Aorta (tissue), 5 donors: ENCODE measurements at places on chromosomes 6 and 20. TPM values are rescaled to one million over a fixed set of nuclear protein-coding genes. Genes with fewer than 3 reads are reported as not detected.
A peak's percentile ranks its signal among the peaks of the same experiment; 100 is the strongest.

The SLCO4A1 gene
- polyA plus RNA-seq, result 4.1 TPM

The PSMA7 gene
- 259 TPM for polyA plus RNA-seq

The CLDN20 gene
- not detected for polyA plus RNA-seq

The ATP9A gene
- polyA plus RNA-seq, result 10.6 TPM

The CLPSL2 gene
- not detected for polyA plus RNA-seq

The TINAG gene
- not detected for polyA plus RNA-seq

The FAM184A gene
- polyA plus RNA-seq, result 1.1 TPM

The SYCP2L gene
- polyA plus RNA-seq, result 0.95 TPM

The CST1 gene
- not detected for polyA plus RNA-seq

The ENTPD6 gene
- 111 TPM for polyA plus RNA-seq

The TAF4 gene
- polyA plus RNA-seq, result 2.5 TPM

The EFCAB8 gene
- polyA plus RNA-seq, result not detected

The SLC22A16 gene
- polyA plus RNA-seq, result not detected

DNA sequence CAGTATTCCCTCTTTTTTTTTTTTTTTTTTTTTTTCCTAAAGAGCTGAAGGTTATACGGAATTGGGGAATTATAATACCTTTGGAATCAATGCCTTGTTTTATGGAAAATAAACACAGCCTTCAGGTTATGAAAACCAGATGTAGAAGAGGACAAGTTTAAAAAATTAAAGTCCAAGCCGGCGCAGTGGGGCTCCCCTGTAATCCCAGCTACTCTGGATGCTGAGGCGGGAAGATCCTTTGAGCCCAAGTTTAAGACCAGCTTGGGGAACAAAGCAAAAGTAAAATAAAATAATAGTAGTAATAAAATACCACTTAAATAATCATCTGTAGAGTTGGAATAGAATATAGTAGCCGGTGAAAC, 57.3 kb downstream of the TRIM38 start:
- no peaks in the 10 kb centered on the region for H3K36me3 ChIP-seq
- no peak for DNase-seq
- H3K4me3 ChIP-seq, result no peak overlapping the region
- no peaks in the 10 kb centered on the region for H3K4me1 ChIP-seq
- no peak overlapping the region for H3K27ac ChIP-seq

GRCh38 chr6:23446469-23446967, 679.5 kb upstream of the NRSN1 start:
- DNase-seq, result no peak
- no peaks in the 10 kb centered on the region for H3K4me1 ChIP-seq
- no peak overlapping the region for H3K4me3 ChIP-seq
- no peaks in the 10 kb centered on the region for H3K27me3 ChIP-seq

DNA sequence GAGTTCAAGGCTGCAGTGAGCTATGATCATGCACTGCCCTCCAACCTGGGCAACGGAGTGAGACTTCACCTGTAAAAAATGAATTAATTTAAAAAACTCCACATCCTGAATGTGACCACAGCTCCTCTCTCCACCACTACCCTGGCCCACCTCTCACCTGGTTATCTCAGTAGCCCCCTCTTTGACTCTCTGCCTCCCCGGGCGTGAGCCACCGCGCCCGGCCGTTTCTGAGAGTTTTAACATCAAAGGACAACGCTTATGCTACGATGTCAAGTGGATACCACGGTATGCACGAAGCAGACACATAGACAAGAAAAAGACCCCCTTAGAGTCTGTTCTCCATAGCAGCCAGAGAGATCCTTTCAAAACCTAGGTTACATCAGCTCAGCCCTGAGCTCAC, 48.7 kb downstream of the FGD2 start:
- H3K27ac ChIP-seq, result no peak overlapping the region
- DNase-seq, result no peak
- no peaks in the 10 kb centered on the region for H3K27me3 ChIP-seq
- H3K4me1 ChIP-seq, result no peaks in the 10 kb centered on the region

GRCh38 chr6:100693249-100693927, 187.7 kb downstream of the ASCC3 start:
- H3K4me1 ChIP-seq, result no peaks in the 10 kb centered on the region
- no peaks in the 10 kb centered on the region for H3K27me3 ChIP-seq
- no peak for DNase-seq
- no peak overlapping the region for H3K27ac ChIP-seq
- H3K36me3 ChIP-seq, result no peaks in the 10 kb centered on the region

- H3K36me3 ChIP-seq, result no peaks in the 10 kb centered on the region
- H3K27ac ChIP-seq, result no peak overlapping the region
- no peak for DNase-seq
- no peaks in the 10 kb centered on the region for H3K4me1 ChIP-seq
- H3K27me3 ChIP-seq, result no peaks in the 10 kb centered on the region
- no peak overlapping the region for H3K4me3 ChIP-seq
Measured at GRCh38 chr6:126905917-126906316, 212.6 kb upstream of the RSPO3 start.

- DNase-seq, result no peak
- no peak overlapping the region for H3K4me3 ChIP-seq
- H3K27me3 ChIP-seq, result no peaks in the 10 kb centered on the region
- H3K4me1 ChIP-seq, result no peaks in the 10 kb centered on the region
- no peak overlapping the region for H3K27ac ChIP-seq
Measured at GRCh38 chr6:167324111-167324510, 775 bp upstream of the TTLL2 start.

GRCh38 chr6:138543657-138544056, 44.4 kb upstream of the NHSL1 start:
- H3K4me3 ChIP-seq, result no peak overlapping the region
- no peak for DNase-seq
- H3K36me3 ChIP-seq, result no peaks in the 10 kb centered on the region
- no peaks in the 10 kb centered on the region for H3K4me1 ChIP-seq

- H3K4me3 ChIP-seq, result no peak overlapping the region
Measured at GRCh38 chr20:20603339-20603990, 109.0 kb downstream of the RALGAPA2 start.

GRCh38 chr6:167272696-167273379, 18.3 kb upstream of the UNC93A start:
- no peaks in the 10 kb centered on the region for H3K4me1 ChIP-seq
- no peaks in the 10 kb centered on the region for H3K27me3 ChIP-seq
- no peak for DNase-seq
- no peak overlapping the region for H3K4me3 ChIP-seq
- H3K27ac ChIP-seq, result no peak overlapping the region

DNA sequence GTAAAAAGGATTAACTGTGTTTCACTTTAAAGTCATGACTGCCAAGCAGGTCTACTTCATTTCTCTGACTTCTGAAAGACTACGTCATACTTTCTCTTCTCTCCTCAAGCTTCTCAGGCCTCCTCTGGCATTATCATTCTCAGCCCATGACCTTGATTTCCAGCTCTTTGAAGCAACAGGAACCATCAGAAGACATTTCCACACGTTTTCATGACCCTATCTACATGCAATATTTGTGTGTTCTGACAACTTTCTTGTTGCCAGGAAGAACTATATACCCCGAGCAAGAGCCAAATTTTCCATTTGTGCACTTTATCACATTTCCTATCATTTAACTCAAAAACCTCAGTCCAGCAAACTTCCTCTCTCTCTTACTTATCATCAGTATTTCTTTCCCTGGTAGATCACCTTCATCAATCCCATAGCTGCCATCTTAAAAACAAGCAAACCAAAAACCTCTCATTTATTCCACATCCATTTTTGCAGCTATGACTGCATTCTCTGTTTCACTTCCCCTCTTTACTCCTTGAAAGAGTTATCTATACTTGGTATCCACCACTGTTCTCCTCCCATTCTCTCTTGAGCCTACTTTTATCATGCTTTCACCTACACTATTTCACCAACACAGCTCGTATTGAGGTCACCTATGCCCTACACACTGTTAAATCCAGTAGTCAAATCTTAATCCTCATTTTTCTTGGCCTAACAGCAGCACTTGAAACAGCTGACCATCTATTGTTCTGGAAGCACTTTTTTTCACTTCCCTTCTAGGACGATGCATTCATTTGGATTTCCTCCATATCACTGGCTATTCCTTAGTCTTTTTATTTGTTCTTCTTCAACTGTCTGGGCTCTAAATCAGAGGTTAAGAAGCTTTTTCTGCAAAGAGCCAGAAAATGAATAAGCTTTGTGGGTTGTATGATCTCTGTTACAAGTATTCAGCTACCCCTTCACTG, 47.1 kb downstream of the STX7 start:
- H3K4me1 ChIP-seq, result no peaks in the 10 kb centered on the region
- H3K27ac ChIP-seq, result no peak overlapping the region
- peaks cover 8% of the 10 kb centered on the region for H3K36me3 ChIP-seq
- no peak overlapping the region for H3K4me3 ChIP-seq

DNA sequence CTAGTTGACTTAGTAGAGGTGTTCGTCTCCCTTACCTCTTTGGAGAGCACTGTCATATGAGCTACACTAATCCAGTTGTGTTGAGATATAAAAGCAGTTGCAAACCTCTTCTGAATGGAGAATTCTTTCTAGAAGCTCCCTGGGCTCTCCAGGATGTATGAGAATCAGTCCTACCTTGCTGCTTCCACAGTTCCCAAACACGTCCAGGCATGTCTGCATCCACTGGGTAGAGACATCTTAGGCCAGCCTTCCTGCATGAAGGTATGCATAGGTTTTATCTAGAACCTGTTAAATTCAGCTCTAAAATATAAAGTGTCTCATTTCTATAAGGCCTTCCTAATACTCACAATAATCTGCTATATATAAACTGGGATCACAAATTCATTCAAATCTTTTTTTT, 297.7 kb downstream of the CDC5L start:
- H3K27me3 ChIP-seq, result no peaks in the 10 kb centered on the region
- H3K27ac ChIP-seq, result no peak overlapping the region
- no peak overlapping the region for H3K4me3 ChIP-seq
- DNase-seq, result no peak

DNA sequence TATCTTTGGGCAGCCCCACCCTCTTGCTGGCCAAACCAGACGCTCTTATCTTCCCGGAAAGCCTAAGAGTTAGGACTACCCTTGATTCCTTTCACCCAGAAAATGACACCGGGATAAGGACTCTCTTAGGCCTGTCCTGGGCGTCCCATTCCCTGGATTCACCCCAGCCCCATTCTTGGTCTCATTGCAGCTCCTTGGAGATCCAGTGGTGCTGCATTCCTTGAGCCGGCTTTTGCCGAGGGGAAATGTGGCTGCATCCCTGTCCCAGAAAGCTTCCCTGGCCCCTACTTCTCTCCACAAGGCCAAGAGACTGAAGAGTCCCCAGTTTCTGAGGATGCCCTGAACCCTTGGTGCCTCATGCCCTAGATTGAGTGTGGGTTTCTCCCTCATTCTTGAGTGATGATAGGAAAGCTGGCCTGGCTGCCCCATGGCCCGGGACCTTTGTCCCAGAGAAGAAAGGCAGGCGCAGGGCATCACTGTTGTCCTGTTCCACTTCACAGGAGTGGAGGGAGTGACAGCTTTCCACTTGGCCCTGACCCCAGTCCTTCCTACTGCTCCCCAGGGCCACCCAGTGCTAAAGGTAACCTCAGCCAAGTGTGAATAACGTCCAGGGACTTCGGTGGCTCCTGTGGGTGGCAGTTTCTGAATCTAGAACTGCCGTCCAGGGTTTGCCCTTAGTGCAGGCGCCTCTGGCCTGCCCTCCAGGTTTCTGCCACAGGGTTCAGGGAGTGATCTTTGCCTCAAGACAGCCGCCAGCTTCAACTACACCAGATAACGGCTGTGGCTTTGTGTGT, 42.7 kb upstream of the MYL9 start:
- DNase-seq, result no peak
- H3K4me3 ChIP-seq, result no peak overlapping the region
- peak overlapping the region; percentile 29 for H3K27ac ChIP-seq
- peaks cover 2% of the 10 kb centered on the region for H3K36me3 ChIP-seq
- H3K27me3 ChIP-seq, result no peaks in the 10 kb centered on the region
- H3K4me1 ChIP-seq, result no peaks in the 10 kb centered on the region

GRCh38 chr6:152161501-152161900, 354.0 kb downstream of the ESR1 start:
- H3K27ac ChIP-seq, result no peak overlapping the region
- H3K4me1 ChIP-seq, result no peaks in the 10 kb centered on the region
- H3K4me3 ChIP-seq, result no peak overlapping the region
- DNase-seq, result no peak
- no peaks in the 10 kb centered on the region for H3K27me3 ChIP-seq

DNA sequence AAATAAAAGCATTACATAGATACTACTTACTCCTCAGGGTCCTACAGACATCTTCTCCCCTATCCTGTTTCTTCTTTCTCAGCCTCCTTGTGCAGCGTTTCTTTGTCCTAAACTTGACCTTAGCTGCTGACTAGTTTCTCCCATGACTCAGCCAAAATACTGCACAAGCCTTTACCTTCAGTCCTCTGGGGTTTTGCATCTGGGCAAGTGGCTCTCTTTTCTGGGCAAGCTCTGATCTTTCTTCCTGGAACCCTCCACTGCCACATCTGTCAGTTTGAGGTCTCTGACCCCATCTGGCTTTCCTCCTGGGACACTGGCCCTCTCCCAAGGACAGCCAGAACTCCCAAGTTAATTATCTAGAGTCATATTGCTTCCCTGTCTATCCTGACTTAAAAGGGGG, 838.4 kb downstream of the DHX35 start:
- no peaks in the 10 kb centered on the region for H3K4me1 ChIP-seq
- no peak overlapping the region for H3K4me3 ChIP-seq
- no peak overlapping the region for H3K27ac ChIP-seq
- no peaks in the 10 kb centered on the region for H3K36me3 ChIP-seq

- H3K36me3 ChIP-seq, result peaks cover 3% of the 10 kb centered on the region
- H3K27me3 ChIP-seq, result no peaks in the 10 kb centered on the region
- DNase-seq, result no peak
- H3K4me1 ChIP-seq, result peaks cover 2% of the 10 kb centered on the region
Measured at GRCh38 chr20:43459022-43459942, 1.6 kb downstream of the SRSF6 start.

DNA sequence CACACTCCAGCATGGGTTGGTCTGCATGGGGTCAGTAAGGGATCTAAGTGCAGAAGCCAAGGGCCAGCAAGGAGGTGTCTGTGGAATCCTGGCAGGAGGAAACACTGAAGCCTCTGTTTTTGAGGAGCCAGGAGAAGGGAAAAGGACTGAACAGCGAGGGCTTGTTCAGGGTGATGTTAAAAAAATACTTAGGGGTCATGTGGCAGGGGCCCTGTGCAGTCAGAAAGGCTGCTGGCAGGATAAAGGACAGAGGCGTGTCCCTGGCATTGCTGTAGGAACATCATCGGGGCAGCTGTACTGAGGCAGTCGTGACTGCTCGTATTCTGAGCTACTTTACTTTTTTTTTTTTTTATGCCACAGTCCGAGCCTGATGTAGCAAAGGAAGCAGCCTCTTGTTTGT, 127.1 kb upstream of the ZFP64 start:
- H3K4me1 ChIP-seq, result no peaks in the 10 kb centered on the region
- no peak overlapping the region for H3K4me3 ChIP-seq
- DNase-seq, result no peak
- H3K27me3 ChIP-seq, result no peaks in the 10 kb centered on the region
- H3K27ac ChIP-seq, result no peak overlapping the region

- no peaks in the 10 kb centered on the region for H3K27me3 ChIP-seq
- no peaks in the 10 kb centered on the region for H3K4me1 ChIP-seq
- DNase-seq, result no peak
- no peak overlapping the region for H3K27ac ChIP-seq
- H3K4me3 ChIP-seq, result no peak overlapping the region
Measured at GRCh38 chr20:13341737-13342393, 120.8 kb downstream of the ISM1 start.

- no peak for DNase-seq
- no peaks in the 10 kb centered on the region for H3K4me1 ChIP-seq
Measured at GRCh38 chr20:50068041-50068651, 44.8 kb downstream of the UBE2V1 start.

- no peaks in the 10 kb centered on the region for H3K36me3 ChIP-seq
- H3K4me3 ChIP-seq, result no peak overlapping the region
- H3K27me3 ChIP-seq, result no peaks in the 10 kb centered on the region
- no peak overlapping the region for H3K27ac ChIP-seq
- no peak for DNase-seq
Measured at GRCh38 chr6:48714250-48714649, 603.3 kb upstream of the PTCHD4 start.

- H3K27ac ChIP-seq, result peak overlapping the region; percentile 25
- H3K36me3 ChIP-seq, result no peaks in the 10 kb centered on the region
- H3K27me3 ChIP-seq, result no peaks in the 10 kb centered on the region
- DNase-seq, result no peak
- peaks cover 2% of the 10 kb centered on the region for H3K4me1 ChIP-seq
Measured at GRCh38 chr6:132192631-132193030, 208.6 kb downstream of the MOXD1 start.
